ENCODE measurements at places on chromosomes 7 and 10.

- no peak for DNase-seq
Measured at GRCh38 chr10:127738512-127739424, 1.8 kb downstream of the FOXI2 start.

GRCh38 chr7:151652111-151652510 is 132.4 kb upstream of the RHEB start:
- no peak for DNase-seq

- no peak for DNase-seq
Measured at GRCh38 chr7:41824284-41824683, 121.4 kb upstream of the INHBA start.

- DNase-seq: no peak
Measured at GRCh38 chr7:98831641-98832221, 38.1 kb downstream of the TMEM130 start.

DNA sequence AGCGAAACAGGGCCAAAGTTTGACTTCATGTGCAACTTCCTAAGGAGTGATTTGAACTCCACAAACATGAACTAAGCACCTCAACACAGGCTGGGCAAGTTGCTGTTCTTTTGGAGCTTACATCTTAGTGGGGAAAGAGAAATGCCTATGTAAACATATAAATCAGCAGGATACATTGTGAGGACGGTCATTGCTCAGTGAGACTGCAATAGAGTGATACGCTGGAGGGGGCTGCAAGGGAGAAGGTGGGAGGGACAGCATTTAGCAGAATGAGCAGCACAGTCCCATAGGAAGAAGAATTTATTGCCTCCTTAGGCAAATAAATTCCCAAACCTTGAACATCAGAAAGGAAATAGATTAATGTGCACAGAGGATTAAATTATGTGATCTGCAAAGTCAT is 90.0 kb downstream of the EGFR start:
- DNase-seq: no peak

- no peak for DNase-seq
Measured at GRCh38 chr7:21942955-21943354, 2.7 kb downstream of the CDCA7L start.

GRCh38 chr10:57506414-57507094 is 761.1 kb downstream of the IPMK start:
- DNase-seq: no peak

DNA sequence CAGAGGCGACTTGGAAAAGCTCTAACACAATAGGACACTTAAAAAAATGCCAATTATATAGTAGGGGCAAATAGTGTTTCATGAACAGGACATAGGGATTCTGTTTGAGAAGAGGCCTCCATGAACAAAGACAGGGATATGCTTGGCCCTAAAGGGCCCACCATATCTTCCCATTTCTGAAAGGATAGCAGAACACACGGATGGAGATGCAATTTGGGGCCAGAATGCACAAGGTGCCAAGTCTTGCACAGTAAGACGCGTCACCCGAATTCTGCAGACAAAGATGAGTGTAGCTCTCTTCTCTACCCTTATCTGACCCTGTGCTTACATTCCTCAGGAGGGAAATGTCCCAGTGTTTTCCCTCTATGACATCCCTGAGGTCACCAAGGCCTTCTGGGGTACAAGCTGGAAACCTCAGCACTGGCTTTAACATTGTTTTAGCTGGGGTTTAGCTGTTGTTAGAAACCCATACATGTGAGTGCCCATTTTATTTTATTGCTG is 12.8 kb downstream of the PRKCQ start:
- no peak for DNase-seq

DNA sequence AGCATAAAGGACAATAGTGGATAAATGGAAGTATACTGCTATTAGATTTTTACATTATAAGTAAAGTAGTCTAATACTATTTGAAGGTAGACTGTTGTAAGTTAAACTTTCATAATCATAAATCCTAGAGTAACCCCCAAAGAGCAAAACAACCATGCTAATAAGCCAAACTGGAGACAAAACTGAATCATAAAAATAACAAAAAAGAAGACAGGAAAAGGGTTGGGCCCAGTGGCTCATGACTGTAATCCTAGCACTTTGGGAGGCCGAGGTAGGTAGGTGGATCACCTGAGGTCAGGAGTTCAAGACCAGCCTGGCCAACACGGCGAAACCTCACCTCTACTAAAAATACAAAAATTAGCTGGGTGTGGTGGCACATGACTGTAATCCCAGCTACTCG is 9.7 kb downstream of the CACUL1 start:
- DNase-seq: no peak

- no peak for DNase-seq
Measured at GRCh38 chr10:118698421-118698820, 56.3 kb downstream of the CACUL1 start.

DNA sequence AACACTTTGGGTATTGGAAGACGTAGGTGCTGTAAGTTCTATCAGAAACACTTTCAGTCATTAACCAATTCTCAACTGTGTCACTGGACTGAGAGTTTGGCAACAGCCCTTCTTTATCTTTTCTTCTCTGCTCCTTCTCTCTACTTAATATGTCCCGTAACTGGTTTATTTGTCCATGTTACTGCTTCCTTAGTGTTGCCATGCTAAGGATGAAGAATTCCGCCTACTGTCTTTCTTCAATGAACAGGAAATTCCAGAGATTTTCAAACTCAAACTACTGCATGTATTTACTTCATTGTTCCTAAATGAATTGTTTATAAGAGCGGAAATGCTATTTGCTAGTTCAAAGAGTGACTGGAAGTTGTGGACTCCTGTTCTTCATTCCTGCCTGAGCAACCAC is 143.7 kb downstream of the TAX1BP1 start:
- no peak for DNase-seq
